ENCODE measurements at places on chromosomes 3 and 15.

GRCh38 chr15:50261981-50262380 lies 3.5 kb downstream of the HDC start:
- no peak for DNase-seq

- no peak for DNase-seq
Observed at GRCh38 chr3:178325330-178325729, 210.9 kb upstream of the KCNMB2 start.

DNA sequence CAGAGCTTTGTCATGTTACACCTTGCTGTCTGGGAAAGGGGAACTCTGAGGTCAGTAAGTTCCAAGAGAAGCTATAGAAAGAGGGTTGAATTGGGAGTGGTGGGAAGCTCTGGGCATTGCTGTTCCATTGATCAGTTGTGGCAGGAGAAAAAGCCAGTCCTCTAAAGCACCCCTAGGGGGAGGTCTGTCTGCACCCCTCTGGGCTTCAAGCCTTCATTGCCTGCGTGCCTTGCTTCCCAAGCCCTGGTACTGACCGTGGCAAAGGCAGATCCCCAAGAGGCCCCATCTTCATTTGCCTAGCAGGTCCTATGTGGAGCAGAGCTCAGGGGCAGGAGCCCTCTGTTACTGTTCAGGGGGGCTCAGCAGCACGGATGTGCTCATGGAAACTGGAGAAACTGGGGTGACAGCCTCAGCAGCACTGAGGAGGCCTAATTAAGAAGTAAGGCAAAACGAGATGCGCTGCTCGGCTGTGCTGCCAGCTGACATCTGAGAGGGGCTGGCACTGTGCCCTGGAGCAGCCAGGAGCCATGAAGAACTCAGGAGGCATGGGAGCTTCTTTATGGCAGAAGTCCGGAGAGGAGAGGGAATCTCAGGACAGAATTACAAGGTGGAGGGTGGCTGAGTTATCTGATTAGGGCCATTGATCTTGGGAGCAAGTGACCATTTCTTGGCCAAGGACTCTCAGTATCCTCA lies 270.9 kb downstream of the RPLP1 start:
- DNase-seq = no peak

DNA sequence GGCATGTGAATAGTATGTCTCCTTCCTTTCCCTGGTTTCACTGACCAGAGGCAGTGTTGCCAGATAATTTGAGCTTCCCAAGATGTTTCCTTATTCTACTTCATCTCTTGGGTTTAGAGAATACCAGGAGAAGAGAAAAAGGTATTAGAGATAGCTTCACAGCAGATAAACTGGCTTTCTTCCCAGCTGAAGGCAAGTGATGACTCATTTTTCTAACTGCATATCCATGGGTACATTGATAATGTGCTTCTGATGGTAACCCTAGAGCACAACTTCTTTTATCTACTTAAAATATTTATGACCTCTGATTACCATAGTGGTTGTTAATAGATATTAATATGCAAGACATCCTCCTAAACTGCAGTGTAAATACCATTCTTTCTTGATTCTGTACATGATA lies 34.6 kb upstream of the CMTM8 start:
- no peak for DNase-seq

DNA sequence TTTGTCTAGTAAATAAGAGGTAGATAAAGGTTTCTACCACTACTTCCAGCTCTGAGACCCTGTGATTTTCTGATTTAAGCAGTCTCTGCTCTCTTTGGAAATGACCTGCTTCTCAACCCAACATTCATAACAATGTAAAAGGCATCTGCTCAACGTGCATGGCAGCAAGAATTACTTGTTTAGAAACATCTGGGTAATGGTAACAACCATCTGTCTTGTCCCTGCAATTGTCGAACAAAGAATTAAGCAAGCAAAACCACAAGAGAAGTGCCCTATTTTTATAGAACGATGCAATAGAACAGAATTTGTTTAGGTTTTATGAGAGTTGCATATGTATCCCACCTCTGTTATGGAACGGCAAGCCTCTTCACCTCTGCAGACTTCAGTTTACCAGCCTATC lies 7.1 kb upstream of the FSIP1 start:
- no peak for DNase-seq

DNA sequence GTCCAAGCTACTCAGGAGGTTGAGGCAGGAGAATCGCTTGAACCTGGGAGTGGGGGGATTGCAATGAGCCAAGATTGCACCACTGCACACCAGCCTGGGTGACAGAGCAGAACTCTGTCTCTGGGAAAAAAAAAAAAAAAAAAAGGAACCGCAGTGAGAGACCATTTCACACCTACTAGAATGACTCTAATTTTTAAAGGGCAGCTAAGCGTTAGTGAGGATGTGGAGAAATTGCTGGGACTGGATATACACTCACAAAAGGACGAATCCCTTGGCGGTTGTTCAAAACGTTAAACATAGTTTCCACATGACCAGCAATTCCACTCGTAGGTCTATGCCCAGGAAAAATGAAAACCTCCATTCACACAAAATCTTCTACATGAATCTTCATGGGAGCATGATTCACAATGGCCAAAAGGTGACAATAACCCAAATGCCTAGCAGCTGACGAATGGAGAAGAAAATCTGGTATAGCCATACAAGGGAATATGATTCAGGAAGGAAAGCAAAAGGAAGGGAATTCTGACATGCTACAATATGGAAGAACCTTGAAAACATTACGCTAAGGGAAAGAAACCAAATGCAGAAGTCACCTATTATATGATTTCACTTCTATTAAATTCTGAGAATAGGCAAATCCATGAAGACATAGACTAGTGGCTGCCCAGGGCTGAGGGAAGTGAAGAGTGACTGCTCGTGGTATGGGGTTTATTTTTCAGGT lies 127.0 kb downstream of the CHSY1 start:
- no peak for DNase-seq

- no peak for DNase-seq
Observed at GRCh38 chr3:119098003-119098402, 48.0 kb upstream of the TEX55 start.

DNA sequence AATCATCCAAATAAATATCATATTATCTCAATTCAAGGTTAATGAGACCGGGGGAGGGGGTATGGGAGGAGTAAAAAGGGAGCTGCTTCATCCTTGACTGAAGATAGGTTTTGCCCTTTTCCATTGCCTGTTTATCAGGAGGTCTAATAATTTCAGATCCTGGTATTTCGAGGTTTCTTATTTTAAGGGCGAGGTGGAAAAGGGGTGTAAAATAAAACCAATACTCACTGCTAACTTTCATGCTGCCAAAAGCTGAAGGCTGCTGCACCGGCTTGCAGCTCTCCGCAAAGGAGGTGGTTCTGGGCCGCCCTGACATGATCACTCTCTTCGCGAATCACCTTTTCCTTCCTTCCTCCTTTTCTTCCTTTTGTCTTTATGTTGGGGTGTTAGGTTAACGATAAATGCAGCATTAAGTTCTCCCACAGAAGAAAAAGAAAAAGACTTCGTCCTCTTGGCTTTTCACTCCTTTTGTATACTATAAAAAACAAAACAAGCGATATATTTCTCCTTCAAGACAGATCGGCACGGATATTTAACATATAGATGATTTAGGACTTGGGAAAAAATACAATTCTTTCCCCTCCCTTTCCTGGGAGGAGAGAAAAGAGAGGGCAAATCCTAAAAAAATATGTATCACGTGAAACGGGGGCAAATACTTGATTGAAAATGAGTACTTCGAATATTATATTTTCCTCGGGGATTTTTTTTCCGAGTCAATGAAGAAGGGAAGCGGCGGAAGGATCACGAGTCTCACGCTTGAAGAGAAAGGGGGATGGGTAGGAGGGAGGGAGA lies 932 bp downstream of the GSK3B start:
- no peak for DNase-seq

- DNase-seq = no peak
Observed at GRCh38 chr3:52181543-52181942, 16.4 kb upstream of the ALAS1 start.

- DNase-seq = no peak
Observed at GRCh38 chr3:125039131-125040100, 16.4 kb downstream of the HEG1 start.

DNA sequence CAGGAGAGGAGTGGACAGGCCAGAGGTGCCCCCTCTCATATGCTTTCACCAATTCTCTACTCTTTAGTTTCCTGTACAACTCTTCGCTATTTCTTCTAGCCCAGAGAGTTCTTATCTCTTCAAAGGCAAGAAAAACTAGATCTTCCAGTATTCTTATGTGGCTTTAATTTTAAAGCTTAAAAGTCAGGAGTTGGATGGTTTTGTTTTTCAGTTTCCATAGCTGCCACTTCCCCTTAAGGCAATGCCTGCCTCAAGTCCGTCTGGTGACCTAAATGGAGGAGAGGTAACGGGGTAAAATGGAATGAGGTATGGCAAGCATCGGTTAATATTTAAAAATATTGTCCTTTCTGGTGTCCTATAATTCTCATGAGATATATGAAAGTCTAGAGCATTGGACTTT lies 11.4 kb upstream of the VGLL3 start:
- DNase-seq = no peak

- no peak for DNase-seq
Observed at GRCh38 chr3:132984181-132984580, 54.0 kb upstream of the TMEM108 start.

- no peak for DNase-seq
Observed at GRCh38 chr3:42855219-42855546, 20.5 kb downstream of the CYP8B1 start.

GRCh38 chr15:90690585-90690984 lies 26.6 kb upstream of the BLM start:
- DNase-seq = no peak
